Left colon (tissue), 2 donors: ENCODE measurements at places on chromosomes 2 and 18. TPM values are rescaled to one million over a fixed set of nuclear protein-coding genes. Genes with fewer than 3 reads are reported as not detected.

The SLC40A1 gene
- 245 TPM for total RNA-seq

The ZBTB7C gene
- 53.4 TPM for total RNA-seq

DNA sequence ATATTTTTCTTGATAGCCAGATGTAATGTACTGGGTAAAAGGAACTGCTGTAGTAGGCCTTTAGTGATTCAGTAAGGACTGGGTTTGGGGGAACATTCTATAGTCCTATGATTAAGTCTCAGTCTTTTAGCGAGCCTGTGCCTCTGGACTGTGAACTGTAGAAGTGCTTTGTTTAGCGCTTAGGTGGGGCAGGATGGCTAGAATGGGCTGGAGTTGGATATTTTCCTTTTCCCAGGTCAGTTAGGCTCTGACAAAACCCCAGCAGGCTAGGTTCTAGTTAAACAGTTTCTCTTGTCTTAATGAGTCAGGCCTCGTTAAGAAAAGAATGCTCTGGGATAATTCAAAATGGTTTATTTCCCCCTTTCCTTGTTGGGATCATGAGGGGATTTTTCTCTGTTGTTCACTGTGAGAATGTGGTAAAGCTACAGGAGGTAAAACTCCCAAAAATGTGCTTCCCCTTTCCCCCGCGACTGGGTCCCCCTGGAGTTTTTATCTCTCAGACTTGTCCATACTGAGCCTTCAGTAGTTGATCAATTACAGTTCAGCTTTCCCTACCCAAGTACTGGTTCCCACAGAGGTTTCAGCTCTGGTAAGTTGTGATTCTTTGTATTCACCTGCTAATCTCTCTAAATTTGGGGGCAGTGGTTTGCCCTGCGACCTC lies 31.5 kb downstream of the EHBP1 start:
- DNase-seq: no peak

GRCh38 chr2:8431446-8432125 lies 250.3 kb upstream of the ID2 start:
- no peak for DNase-seq
